ENCODE measurements at places on chromosomes 5 and 9.

DNA sequence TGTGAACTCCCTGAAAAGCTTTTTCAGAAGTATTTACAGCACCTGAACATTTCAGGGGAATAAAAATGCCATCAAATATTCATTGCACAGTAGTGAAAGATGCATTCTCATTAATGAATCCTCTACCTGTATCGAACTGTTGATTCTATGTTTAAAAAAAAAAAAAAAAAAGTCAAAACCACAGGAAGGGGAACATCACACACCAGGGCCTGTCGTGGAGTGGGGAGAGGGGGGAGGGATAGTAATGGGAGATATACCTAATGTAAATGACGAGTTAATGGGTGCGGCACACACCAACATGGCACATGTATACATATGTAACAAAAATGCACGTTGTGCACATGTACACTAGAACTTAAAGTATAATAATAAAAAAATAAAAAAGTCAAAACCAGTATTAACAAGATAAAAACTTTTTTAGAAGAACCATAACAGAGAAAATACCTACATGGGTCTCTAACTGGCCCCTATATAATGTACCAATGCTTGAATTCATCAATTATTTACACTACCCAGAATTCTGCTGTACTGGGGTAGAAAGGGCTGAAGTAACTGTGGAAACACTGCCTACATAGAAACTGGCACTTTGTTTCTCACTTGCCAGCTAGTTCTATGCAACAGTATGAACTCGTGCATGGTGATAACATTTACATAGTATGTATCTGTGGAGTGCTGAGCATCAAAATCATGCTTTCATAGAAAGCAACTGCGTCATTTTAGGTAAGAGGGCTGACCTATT is 48.9 kb downstream of the GNAQ start:
- no peak for DNase-seq

GRCh38 chr5:93191035-93191817 is 389.8 kb downstream of the NR2F1-AS1 start:
- no peak for DNase-seq

- no peak for DNase-seq
Observed at GRCh38 chr5:66796305-66797292, 200.4 kb downstream of the MAST4 start.

GRCh38 chr9:135903786-135904520 is 3.4 kb downstream of the CAMSAP1 start:
- DNase-seq: no peak

DNA sequence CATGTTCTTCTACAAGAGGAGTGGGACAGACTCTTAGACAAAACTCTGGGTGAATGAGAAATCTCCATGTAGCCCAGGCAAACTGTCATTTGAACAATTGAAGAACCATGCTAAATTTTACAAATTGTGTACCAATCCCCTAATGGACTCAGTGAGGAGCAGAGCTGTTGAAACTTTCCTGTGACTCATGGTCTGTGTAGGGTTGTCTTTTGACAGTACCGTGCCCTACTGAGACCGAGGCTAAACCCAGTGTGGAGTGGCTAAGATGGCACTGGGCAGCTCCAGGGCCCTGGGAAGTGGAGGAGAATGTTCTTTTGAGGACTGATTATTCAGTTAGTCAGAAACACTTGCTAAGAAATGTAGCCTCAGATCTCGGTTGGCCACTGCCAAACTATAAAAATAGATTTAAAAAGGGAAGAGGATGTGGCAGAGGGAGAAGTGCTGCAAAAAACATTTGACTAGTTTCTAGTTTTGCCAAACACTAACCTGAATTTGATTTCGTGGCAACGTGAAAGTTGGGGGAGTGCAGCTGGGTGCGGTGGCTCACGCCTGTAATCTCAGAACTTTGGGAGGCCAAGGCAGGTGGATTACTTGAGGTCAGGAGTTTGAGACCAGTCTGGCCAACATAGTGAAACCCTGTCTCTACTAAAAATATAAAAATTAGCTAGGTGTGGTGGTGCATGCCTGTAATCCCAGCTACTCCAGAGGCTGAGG is 24.7 kb downstream of the POU4F3 start:
- DNase-seq: no peak

All from foreskin melanocyte (primary cell).